ENCODE measurements at places on chromosomes 11 and 22.

DNA sequence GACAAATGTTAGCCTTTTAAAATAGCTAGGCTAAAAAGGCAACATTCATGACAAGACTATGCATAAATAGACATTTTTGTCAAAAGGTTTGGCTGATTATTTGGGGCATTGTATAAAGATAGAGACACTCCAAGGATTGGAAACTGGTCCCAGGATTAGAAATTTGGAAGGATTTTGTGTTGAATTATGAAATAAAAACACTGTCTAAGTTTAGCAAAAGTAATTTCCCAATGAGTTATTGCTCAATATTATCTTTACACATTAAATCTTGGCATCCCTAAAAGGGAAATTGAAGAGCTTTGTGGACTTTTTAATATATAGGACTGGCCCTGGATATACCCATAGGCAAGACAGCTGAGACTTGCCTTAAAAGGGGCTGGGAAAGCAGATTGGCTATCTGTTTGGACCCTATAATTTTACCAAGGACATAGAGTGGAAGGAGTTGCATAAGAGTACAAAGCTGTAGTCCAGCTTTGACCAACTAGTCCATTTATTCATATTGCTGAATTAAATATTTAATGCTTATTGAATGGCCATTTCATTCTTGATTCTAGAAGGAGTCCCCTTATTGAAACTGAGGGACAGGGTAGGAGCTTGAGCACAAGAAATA, 382.7 kb downstream of the METTL15 start:
- no peak for DNase-seq

DNA sequence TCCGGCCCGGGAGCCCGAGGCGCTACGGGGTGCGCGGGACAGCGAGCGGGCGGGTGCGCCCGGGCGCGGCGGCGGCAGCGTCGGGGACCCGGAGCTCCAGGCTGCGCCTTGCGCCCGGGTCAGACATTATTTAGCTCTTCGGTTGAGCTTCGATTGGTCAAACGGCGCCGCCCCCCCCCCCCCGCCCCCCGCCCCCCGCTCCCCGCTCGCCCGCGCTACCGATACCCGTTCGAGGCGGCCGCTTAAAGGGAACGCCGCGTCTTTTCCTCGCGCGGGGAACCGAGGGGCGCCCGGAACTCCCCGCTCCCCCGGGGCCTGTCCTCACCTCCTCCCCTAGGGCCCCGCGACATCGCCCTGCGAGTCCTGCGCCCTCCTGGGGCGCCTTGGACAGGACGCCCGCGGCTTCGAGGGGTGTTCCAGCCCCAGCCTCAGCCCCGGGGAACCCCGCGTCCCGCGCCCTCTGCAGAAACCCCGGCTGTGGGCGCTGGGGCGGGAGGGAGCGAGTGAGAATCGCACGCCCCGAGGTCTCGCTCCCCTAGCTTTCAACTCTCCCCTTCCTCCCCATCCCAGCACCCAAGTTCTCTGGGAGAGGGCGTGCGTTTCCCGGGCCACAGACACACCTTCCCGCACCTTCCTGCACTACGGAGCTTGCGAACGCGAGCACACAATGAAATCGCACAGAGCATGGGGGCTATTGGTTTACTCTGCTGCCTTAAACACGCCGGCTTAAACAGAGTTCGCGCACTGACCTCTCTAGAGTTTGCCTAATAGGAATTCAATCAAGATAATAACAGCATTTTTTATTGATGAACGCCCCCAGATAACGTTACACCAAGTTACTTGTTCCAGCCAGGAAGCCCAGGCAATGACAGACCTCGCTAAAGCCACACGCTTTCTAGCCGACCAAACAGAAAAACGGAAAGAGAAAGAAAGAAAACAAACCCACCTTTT, at the start of gene BDNF:
Gene BDNF (minus strand): TSS at position 105 of the 951 bp plus-strand sequence. CDS start 41,891 bp downstream, outside the sequence.
- DNase-seq, result peak; percentile 77

- peak; percentile 85 for DNase-seq
Measured at GRCh38 chr11:47216121-47216798, 1.5 kb downstream of the DDB2 start.

- DNase-seq, result peak; percentile 30
Measured at GRCh38 chr11:14644226-14645014, 816 bp downstream of the PDE3B start.

GRCh38 chr11:122737951-122738693, 82.6 kb downstream of the UBASH3B start:
- DNase-seq, result peak; percentile 55

GRCh38 chr11:86091566-86091965, 22.7 kb upstream of the PICALM start:
- DNase-seq, result peak; percentile 46

GRCh38 chr22:30169002-30169401, 77.6 kb downstream of the LIF start:
- DNase-seq, result no peak

GRCh38 chr11:68048681-68049508, 10.1 kb downstream of the TCIRG1 start:
- DNase-seq, result no peak

GRCh38 chr11:13947379-13947778, 15.1 kb upstream of the SPON1 start:
- peak; percentile 53 for DNase-seq

DNA sequence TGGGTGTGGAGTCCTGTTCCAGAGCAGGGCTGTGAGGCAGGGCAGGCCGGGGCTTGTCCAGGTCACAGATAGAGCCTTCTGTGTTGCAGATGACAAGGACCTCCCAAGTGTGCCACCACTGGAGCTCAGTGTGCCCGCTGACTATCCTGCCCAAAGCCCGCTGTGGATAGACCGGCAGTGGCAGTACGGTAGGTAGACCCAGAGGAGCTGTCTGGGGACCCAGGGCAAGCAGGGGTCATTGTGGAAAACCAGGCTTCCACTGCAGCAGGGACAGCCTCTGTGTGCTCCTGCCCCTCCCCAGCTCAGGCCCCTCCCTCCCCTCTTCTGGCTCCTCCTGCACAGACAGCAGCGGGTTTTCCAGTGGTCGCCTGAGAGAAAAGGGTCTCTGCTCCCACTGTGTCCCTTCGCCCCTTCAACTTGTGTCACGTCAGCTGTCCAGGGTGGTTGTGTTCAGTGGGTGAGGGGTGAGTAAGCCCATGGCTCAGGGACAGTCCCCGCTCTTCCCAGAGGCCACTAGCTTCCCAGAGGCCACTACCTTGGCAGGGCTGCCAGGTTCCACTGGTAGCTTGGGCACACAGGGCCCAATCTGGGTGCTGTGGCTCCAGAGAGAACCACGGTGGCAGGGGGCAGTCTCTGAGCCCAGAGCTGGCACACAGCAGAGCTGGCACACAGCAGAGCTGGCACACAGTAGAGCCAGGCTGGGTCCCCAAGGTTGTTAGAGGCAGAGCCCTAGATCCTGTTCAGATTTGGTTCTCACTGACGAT, 78.4 kb downstream of the MED15 start:
- no peak for DNase-seq

DNA sequence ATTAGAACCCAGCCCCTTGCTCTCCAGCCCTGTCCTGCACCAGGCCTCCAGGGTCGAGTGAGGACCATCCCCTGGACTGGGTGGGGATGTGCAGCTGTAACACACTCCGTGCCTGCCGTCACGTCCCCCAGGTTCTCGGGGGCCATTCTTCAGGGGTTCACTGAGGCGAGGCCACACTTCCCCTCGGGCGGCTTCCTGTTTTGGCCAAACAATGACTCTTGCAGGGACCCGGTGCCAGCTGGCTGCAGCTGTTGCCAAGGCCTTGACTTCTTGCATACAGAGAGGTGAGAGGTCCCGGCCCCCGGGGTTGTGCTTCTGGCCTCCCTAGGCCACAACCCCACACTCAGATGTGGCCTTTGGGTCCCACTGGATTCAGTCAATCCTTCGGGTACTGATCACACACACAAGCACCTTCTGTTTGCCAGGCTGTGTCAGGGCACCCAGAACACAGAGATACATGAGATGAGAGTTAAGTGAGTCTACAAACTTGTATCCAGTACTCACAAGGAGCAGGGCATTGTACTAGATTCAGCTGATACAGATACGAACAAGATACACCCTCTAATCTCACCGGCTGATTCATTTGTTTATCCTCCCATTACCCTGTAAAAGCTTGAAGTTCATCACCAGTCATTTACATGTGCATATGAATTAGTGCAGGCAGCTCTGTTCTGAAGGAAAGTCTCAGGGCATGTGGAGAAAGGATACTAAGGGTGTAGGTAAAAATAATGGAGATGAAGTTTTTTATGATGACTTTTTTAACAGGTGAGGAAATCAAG, 32.9 kb downstream of the LRRC32 start:
- no peak for DNase-seq

GRCh38 chr11:10503221-10503620, 37.8 kb downstream of the RNF141 start:
- no peak for DNase-seq

DNA sequence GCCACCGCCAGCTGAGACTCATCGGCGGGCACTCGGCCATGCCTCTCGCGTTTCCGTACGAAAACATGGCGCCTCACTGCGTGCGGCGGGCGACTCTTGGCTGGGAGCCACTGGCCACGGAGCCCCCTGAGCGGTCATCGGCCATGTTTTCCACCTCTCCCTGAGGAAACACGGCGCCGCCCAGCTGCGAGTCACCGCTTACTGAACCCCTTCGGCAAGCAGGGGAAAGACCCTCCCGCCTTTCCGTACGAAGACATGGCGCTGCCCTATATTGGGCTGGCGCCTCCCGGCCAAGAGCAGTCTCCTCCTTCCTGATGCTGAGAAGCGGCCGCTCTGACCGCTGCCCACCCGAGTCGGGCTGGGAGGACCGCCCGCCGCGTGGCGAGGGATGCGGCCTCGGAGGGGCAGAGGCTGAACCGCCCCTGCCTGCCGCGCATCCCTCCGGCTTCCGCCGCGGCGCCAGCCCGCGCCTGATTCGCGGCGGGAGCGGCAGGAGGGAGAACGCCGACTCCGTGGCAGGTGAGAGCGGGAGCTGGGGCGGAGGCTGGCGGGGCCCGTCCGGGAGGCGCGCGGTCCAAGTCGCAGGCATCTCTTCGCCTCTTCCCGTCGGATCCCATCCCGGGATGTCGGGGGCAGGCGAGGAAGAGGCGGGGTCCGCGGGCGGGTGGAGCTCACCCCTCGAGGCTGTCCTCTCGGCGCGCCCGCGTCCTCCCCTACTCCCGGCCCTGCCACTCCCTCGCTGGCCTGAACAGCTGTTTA, at the start of gene TCP11L1:
Gene TCP11L1 (plus strand): TSS at position 299 of the 759 bp plus-strand sequence. CDS start 4,202 bp downstream, outside the sequence.
- DNase-seq, result peak; percentile 92

DNA sequence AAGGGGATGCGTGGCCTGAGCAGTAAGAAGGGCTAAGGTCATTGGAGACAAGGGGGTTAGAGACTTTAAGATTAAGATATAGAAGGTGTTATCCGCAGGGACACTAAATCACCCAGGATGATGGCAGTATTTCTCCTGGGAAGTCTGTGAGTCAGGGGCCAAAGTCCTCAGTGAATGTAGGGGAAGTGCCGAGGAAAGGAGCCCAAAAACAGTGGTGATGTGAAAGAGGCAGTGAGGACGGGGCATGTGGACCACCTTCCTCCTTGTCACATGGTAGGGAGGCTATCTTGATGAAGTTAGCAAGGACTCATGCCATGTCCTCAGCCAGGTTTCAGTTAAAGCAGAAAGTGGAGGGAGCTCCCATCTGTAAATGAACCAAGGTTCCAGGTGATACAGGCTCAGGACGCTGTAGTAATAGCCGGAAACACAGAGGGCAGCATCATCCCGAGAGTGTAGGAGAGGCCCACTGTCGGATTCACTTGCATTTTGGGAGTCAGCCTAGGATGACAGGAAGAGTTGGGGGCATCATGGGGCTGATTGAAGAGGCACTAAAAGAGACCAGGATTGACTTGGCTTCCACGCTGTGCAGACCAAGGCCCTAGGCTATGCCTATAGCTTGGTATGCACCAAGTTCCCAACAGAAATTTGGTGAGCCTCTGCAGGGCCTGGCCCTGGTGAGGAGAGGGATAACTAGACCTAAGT, 33.5 kb downstream of the WEE1 start:
- DNase-seq, result no peak

DNA sequence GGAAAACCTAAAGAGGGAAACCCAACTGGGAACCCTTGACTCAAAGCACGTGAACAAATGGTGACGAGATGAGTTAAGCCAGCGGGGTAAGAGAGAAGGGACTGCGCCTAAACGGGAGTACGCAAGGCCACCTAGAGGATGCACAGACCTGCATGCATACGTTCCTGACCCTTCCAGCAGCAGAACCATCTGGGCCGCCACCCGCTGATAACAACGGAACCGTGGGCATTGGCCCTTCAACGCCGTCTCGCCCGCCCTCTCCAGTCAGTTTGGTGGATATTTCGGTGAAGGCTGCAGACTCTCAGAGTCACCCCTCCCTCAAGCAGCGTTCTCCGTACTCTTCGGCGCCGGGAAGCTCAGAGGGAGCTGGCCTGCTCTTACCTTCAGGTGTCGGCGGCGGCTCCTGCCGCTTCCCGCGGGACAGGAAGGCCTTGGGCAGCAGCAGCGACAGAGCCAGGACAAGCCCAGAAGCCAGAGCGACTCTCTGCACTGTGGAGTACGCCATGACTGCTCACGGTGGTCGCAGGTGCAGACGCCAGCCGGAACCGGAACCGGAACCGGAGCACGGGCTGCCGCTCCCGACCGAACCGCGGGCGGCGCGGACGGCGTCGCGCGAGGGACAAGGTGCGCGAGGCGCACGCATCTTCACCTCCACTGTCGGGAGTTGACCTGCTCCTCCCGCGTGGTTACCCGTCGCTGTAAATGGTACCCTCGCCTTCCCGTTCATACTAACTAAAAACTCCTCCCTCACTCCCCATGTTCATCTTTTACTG, at the start of gene RIC3:
Gene RIC3 (minus strand): TSS at position 541 of the 773 bp plus-strand sequence. CDS start 36 bp downstream, at position 505.
- DNase-seq, result no peak
